AG04450 (cell line): ENCODE measurements at places on chromosomes 13 and 19.

GRCh38 chr19:34645551-34645950 lies 31.4 kb downstream of the SCGB2B2 start:
- no peak for DNase-seq

GRCh38 chr19:41427647-41428480 lies 690 bp upstream of the B3GNT8 start:
- no peak for DNase-seq

DNA sequence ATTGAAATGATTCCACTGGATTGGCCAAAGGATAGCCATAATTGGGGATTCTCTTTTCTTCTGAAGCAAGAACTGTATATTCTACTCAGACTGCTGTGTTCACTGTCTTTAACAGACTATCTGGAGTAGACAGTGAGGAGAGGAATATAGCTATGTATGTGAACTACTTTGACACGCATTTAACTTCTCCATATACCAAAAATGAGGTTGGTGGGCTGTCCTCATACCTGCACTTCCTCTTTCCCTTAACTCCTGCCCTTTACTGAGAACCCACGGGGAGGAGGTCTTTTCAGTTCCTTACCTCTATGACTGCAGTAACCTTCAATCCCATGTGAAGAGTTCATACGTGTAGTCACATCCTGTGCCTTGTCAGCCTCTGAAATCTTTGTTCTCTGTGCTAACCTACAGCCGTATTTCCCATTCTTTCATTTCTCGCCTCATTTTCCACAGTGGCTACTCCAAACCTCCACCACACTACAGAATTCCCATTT lies 305.8 kb downstream of the MTUS2 start:
- no peak for DNase-seq

DNA sequence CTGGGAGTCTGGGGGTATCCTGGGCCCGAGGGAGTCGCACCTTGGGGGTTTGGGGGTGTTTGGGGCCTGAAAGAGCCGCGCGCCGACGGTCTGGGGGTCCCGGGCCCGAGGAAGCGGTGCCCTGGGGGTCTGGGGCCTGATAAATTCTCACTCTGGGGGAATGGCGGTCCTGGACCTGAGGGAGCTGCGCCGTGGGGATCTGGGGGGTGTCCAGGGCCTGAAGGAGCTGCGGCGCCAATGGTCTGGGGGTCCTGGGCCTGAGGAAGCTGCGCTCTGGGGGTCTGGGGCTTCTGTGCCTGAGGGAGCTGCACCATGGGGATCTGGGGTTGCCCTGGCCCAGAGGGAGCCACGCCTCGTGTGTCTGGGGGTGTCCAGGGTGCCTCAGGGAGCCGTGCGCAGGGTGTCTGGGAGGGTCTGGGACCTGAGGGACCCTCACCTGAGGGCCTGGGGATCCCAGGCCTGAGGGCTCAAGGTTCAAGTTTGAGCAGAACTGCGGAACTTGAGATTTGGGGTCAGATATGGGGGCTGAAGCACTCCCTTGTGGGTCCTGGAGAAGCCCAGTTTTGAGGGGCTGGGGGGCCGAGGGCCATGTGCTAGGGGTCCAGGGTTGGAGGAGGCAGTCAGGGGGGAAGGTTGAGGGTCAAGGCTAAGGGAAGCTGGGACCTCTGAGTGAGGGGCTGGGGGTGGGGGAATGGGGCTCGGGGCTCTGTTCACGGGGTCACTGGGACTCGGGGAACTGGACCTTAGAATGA lies 1.1 kb downstream of the HDGFL2 start:
- DNase-seq: no peak

GRCh38 chr13:39930544-39931444 lies 275.3 kb downstream of the COG6 start:
- DNase-seq: no peak

DNA sequence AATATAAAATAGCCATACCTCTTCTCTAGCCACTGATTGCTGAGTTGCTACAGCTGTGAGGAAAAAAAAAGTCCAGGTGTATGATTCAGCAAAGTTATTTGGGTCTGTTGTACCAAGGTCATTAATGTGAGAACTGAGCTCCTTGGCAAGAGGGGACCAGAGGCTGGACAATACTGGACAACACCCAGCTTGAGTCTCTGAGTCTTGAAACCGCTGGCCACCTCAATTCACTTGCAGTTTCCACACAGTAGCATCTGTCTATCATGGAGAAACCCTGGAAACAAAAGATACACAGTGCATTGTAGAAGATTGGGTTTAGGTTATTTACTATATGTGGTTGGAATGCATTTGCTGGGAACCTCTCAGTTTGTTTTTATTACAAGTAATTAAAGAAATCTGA lies 60.4 kb downstream of the WDFY2 start:
- no peak for DNase-seq

DNA sequence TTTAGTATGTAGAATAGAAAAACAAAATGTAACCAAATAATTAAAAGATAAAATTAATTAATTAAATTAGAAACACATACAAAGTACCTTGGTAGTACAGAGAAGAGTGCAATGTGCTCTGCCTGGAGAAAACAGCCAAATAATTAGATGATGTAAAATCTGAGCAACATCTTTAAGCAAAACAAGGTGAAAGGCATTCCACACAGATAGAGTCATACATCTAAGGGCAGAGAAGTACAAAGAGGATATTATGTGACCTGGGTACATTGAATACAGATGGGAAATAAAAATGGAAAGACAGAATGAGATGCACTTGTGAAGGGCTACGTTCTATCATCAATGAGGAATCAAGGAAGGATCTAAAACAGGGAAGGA lies 25.2 kb upstream of the FNDC3A start:
- no peak for DNase-seq

DNA sequence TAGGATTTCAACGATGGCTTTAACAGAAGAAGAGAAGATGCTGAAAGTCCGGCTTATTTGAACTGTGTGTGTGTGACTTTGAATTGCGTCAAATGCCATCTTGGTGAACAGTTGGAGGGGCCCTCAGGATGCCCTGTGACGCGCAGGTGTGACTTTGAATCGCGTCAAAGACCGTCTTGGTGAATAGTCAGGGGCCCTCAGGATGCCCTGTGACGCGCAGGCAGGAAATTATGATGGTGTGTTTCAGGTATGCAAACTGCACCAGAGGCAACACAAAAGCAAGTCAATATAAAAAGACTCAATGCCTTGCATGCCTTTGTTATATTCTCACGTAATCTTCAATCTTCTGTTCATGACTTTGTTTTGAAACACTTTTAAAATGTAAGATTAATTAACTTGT lies 29.2 kb downstream of the ATP11A start:
- DNase-seq: no peak

GRCh38 chr19:33175886-33176669 lies 18.1 kb upstream of the LRP3 start:
- no peak for DNase-seq

GRCh38 chr19:53374743-53375142 lies 9.2 kb downstream of the ZNF525 start:
- no peak for DNase-seq

DNA sequence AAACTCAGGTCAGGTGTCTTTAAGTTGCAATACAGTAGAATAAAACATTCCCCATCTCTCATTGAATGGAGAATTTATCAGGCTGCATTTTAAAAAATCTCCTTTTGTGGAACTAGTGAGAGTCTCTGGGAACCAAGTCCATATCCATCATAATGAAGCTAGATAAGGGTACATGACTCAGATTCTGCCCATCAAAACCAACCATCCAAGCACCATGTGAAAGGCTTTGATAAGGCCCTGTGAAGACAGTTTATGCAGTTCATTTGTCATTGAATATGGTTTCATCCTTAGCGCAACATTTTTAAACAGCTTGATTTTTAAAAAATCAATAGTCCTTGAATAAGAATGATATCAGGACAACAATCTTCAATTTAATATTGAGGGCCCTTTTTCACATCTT lies 56.3 kb upstream of the DIAPH3 start:
- DNase-seq: no peak

GRCh38 chr13:40401911-40402776 lies 264.3 kb downstream of the FOXO1 start:
- peak; percentile 79 for DNase-seq

- no peak for DNase-seq
These were observed 74.4 kb upstream of the ZNF599 start for GRCh38 chr19:34847393-34847792.

GRCh38 chr19:35290381-35291127 lies 1.4 kb upstream of the MAG start:
- DNase-seq: no peak

GRCh38 chr13:28031896-28032288 lies 43.4 kb upstream of the URAD start:
- DNase-seq: no peak

DNA sequence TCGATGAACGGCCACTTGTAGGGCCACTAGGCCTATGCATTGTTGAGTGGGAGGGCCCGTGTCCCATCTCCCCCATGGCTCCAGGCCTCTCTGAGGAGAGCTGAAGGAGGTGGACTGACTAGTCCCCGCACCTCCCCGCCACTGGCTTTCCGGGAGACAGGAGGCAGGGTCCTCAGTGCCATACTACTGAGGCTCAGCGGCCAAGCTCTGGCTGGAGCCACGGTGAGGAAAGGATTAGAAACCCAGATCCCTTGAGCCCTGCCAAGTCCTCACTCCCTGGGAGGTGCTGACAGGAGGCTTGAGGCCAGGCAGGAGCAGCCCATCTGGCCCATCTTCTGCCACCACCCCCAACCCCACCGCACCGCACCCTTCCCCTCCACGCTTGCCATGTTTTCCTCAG lies 29.0 kb downstream of the CCDC8 start:
- DNase-seq: no peak

DNA sequence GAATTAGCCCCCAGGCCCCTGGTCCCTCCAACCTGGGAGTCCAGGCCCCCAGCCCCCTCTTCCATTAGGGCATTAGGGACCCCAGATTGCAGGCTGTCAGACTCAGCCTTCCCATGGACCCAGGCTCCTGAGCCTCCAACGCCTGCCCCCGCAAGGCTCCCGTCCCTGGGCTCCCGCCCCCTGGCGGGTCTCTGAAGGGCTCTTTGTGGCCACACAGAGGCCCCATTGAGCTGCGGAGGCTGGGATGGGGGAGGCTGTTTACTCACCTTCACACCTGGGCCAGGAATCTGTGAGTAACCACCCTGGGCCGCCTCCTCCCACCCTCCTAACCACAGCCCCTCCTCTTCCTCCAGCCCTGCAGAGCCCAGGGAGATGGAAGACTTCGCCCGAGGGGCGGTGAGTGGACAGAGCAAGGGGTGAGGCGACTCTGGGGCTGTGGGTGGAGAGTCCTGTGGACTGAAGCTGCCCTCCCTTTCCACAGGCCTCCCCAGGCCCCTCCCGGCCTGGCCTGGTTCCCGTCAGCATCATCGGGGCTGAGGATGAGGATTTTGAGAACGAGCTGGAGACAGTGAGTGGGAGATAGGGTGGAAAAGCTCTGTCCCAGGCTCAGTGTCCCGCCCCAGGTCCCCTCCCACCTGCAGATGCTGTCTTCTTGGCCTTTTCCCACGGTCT lies 4.9 kb downstream of the ARHGEF1 start:
- DNase-seq: no peak

DNA sequence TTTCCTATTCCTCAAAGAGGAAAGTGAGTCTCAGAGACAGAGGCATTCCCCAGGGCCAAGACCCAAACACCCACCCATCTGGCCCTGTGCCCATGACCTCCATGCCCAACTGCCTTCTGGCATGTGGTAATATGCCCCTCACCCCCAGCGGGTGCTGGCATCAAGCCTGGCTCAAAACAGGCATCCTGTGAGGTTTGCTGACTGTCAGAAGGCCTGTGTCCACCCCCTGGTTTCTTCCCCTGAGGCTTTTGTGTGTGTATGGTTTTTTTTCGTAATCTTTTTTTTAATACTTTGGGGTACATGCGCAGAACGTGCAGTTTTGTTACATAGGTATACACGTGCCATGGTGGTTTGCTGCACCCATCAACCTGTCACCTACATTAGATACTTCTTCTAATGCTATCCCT lies 7.6 kb upstream of the KANK2 start:
- DNase-seq: no peak

DNA sequence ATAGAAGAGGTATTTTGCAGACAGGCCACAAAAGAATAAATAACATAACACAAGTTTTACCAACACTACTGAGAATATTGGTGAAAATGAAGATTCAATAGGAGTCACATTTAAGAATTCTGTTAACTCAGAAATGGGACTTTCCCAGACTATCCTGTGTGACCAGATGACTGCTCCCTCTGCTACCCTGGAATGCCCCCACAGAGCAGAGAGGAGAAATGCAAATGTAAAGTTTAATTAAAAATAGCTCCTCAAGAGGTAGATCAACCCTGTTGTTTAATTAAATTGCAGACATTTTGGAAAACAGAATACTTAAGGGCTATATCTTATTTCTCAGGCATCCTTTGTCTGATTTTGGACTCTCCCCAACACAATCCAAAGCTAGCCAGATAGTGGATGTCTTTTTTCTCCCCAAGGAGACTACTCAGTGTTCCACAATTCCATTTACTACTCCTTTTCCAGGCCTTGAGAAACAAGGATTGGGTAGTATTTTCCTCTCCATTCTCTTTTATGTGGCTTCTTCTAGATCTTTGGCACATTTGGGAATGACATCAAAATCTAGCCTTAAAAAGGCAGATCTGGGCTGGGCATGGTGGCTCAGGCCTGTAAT lies 104.7 kb upstream of the TSC22D1 start:
- no peak for DNase-seq

DNA sequence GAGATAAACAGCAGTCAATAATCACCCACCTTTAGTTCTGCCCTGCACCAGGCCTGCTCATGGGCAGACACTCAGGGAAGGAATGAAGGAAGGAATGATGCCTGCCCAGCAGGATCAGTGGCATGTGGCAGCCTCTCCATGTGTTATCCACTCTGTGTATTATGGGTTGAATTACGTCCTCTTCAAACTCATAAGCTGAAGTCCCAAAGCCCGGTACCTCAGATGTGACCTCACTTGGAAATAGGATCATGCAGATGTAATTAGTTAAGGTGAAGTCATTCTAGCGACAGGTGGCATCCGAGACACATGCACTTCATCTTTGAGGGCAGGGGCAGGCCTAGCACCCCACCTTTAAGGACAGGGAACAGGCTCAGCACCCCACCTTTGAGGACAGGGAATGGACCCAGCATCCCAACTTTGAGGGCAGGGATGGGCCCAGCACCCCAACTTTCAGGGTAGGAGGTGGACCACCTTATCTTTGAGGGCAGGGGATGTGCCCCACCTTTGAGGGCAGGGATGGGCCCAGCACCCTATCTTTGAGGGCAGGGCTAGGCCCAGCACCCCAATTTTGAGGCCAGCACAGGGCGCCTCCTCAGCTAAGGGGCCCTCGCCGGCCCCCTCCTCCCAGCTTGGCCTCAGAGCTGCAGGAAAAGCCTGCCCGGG lies 127.6 kb downstream of the URI1 start:
- no peak for DNase-seq

- no peak for DNase-seq
These were observed 20.8 kb downstream of the PRAM1 start for GRCh38 chr19:8481616-8482015.

DNA sequence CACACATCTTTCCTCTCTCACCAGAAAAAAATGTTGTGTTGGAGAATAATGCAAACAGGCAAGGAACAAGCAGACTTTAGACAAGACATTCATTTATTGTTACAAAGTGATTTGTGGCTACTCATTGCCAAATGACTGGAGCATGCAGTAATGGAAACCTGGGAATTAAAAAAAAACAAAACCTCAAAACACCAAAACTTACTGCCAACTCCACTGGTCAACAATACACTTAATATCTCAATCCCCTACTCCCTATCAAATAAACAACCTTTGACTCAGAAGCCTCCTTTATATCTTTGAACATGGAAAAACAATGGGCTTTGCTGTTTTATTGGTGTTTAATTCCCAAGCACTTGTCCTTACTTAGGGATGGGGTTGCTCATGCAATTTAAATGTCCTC lies 112.8 kb downstream of the POSTN start:
- DNase-seq: no peak

- peak; percentile 34 for DNase-seq
These were observed 57.3 kb downstream of the CEBPG start for GRCh38 chr19:33430674-33431277.

- DNase-seq: no peak
These were observed 11.2 kb downstream of the SLC1A5 start for GRCh38 chr19:46776927-46777911.
